Activated CD4-positive, alpha-beta T cell treated with anti-CD3 and anti-CD28 coated beads, Interleukin-2, amount 10 ng/mL, durations not matched to agents 7 days and 5 days (primary cell): ENCODE measurements at places on chromosomes 11 and 22. TPM values are rescaled to one million over a fixed set of nuclear protein-coding genes. Genes with fewer than 3 reads are reported as not detected.

- DNase-seq, result no peak
- H3K27me3 ChIP-seq, result no peaks in the 10 kb centered on the region
- H3K4me3 ChIP-seq, result no peak overlapping the region
- H3K4me1 ChIP-seq, result no peaks in the 10 kb centered on the region
- no peaks in the 10 kb centered on the region for H3K36me3 ChIP-seq
- H3K27ac ChIP-seq, result no peak overlapping the region
These were observed 69.8 kb downstream of the LHFPL7 start for GRCh38 chr22:24876700-24877099.

- no peak overlapping the region for H3K27ac ChIP-seq
- H3K4me1 ChIP-seq, result no peaks in the 10 kb centered on the region
- no peaks in the 10 kb centered on the region for H3K36me3 ChIP-seq
- no peak for DNase-seq
These were observed 13.5 kb downstream of the ANO1 start for GRCh38 chr11:70091638-70092037.

- H3K27ac ChIP-seq, result peak overlapping the region; percentile 9
- no peaks in the 10 kb centered on the region for H3K36me3 ChIP-seq
- H3K4me1 ChIP-seq, result peaks cover 34% of the 10 kb centered on the region
- peaks cover 3% of the 10 kb centered on the region for H3K27me3 ChIP-seq
- DNase-seq, result peak; percentile 76
These were observed 392.2 kb downstream of the ETS1 start for GRCh38 chr11:128195057-128195751.

DNA sequence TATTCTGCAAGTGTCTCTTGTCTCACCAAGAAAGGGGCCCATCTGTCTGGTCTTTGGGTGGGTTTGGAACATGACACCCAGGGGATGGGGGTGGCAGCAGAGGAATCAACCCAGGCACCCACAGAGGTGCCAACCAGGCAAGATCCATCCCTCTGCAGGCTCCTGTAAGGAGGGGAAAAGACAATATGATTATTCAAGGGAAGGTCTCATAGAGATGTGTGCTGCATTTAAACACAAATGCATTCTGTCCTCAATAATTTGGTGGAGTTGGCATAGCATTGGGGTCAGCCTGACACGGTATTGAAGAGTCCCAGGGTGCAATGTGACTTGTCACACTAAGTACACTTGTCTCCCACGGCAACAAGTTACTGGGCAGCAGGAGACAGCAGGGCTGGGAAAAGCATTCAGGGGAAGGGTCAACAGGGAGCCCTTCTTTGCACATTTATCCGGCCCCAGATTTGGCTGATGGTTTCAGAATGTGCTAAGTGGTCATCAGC lies 33.1 kb upstream of the SPON1 start:
- no peak overlapping the region for H3K4me3 ChIP-seq
- H3K36me3 ChIP-seq, result peaks cover 37% of the 10 kb centered on the region
- H3K27me3 ChIP-seq, result no peaks in the 10 kb centered on the region

FXYD6 gene
- total RNA-seq, result not detected

DNA sequence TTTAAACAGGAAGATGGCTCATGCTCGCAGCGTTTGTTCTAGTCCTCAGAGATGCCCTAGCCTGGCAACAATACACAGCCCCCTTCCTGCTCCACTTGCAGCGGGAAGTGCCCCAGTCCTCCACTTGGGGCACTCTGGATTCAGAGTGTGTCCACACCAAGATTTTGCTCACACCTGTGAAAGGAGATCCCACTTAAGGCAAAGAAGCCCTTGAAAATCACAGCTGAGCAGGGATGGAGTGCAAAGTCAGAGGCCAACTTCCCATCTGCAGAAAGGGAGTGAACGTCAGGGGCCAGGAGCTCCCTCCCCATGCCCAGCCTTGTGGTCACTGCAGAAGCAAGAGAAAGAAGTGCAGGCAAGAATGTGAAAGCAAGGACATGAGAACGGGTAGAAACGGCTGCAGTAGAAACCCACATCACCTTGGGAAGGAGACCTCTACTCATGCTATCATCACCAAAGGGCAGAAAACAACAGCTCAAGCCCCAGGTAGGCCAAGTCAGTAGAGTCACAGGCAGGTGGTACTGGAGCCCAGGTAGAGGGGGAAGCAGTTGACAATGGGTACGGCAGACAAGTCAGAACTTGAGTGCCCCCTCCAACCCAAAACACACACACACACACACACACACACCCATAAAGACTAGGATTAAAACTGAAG lies 157.4 kb downstream of the BUD13 start:
- no peaks in the 10 kb centered on the region for H3K36me3 ChIP-seq
- H3K4me3 ChIP-seq, result no peak overlapping the region
- no peak overlapping the region for H3K27ac ChIP-seq
- H3K27me3 ChIP-seq, result peaks cover 4% of the 10 kb centered on the region
- no peaks in the 10 kb centered on the region for H3K4me1 ChIP-seq

GRCh38 chr11:45475173-45475572 lies 189.0 kb upstream of the SYT13 start:
- no peak for DNase-seq
- no peaks in the 10 kb centered on the region for H3K36me3 ChIP-seq
- no peaks in the 10 kb centered on the region for H3K4me1 ChIP-seq
- no peak overlapping the region for H3K27ac ChIP-seq
- H3K27me3 ChIP-seq, result peaks cover 7% of the 10 kb centered on the region

DNA sequence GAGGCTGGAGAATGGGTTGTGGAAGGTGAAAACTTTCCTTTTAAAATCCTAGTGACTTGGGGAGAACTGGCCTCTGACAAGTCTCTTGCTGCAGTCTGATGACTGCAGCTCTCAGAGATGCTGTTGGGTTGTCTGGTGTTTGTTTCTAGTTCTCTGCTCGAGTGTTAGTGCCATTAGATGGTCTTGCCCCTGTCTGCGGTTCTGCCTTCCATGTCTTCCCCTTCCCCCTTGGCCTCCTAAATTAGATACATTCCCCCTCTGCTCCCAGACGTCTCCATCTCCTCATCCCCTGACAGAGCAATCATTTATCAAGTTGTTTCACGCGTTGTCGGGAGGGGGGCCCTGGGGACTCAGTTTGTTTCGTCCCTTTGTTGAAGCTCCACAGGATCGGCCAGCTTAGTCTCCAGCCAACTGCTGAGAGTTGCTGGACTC lies 67.7 kb downstream of the CECR2 start:
- H3K27me3 ChIP-seq, result peaks cover 13% of the 10 kb centered on the region
- no peak overlapping the region for H3K4me3 ChIP-seq
- no peaks in the 10 kb centered on the region for H3K4me1 ChIP-seq
- H3K36me3 ChIP-seq, result no peaks in the 10 kb centered on the region

NLRP14 gene
- total RNA-seq, result not detected

- no peak overlapping the region for H3K4me3 ChIP-seq
- peaks cover 16% of the 10 kb centered on the region for H3K36me3 ChIP-seq
- H3K4me1 ChIP-seq, result peaks cover 46% of the 10 kb centered on the region
- H3K27me3 ChIP-seq, result no peaks in the 10 kb centered on the region
- no peak for DNase-seq
These were observed 31.4 kb downstream of the LIMK2 start for GRCh38 chr22:31243339-31244045.

DNA sequence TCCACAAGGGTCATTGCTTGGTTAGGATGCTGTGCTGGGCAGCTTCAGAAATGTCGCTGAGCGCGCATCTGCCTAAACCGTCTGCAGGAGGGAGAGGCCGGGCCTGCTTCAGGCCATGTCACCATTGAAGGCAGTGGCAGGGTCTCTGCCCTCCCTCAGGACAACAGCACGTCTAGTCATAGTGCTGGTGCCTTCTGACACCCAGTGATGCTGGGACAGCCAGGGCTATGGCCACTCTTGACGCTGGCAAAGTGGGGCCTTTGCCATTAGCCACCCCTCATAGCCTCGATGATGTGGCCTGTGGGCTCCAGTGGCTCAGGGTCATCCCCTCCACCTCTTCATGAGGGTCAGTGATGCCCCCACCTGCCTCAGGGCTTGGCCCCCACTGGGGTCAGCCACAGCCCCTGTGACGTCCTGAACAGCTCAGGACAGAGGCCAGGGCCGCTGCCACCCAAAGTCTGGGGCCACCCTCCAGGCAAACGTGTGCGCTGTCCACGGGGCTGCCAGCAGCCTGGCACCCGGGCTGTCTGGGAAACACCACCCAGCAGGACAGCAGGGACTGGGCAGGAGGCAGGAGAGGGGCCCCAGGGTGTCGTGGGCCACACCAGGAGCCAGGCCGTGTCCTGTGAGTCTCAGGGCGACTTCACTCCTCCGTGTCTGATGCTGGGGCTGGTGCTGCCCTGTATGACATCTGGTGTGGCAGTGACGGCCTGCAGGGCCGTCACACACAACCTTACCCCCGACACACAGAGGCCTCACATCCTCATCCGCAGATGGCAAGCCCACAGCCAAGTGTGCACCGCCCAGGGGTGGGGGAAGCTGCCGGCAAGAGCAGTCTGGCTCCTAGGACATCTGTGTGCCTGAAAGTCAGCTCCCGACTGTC lies 42.5 kb downstream of the CERK start:
- DNase-seq, result no peak
- H3K4me3 ChIP-seq, result no peak overlapping the region
- no peaks in the 10 kb centered on the region for H3K27me3 ChIP-seq
- H3K27ac ChIP-seq, result no peak overlapping the region
- no peaks in the 10 kb centered on the region for H3K4me1 ChIP-seq

TIMP3 gene
- total RNA-seq, result not detected

- H3K27ac ChIP-seq, result no peak overlapping the region
- no peak for DNase-seq
- H3K36me3 ChIP-seq, result no peaks in the 10 kb centered on the region
These were observed 155.8 kb upstream of the POU2AF2 start for GRCh38 chr11:111089759-111090158.

DNA sequence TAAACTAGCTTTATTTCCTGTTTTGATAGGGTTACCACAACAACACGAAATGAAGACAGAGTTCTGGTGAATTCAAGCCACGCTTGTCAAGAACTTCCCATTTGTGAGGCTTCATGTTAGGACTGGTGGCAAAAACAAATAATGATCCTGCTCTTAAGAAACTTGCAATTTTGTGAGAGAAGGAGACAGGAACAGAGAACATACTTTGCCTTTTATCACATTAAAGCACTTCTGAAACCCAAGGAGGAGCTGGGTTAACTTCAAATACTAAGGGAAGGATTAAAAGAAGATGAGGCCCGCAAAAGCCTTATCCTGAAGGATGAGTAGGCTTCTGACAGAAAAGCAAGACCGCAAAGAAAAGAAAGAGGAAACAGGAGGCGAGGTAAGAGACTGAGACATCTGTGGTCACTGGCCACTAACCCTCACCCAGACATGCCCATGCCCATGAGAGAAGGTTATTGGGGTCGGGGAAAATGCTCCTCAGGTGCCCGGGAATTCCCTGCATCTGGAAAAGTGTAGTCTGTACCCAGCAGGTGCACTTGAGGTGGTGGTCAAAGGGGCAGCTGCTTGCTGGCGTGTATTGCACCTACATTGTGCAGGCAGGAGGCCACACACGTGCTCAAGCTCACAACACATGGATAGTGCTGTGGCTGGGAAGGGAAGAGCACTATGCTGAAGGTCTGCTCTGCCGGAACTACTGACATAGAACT lies 50.5 kb downstream of the MAPK1 start:
- H3K27me3 ChIP-seq, result no peaks in the 10 kb centered on the region
- DNase-seq, result peak; percentile 61
- H3K4me1 ChIP-seq, result peaks cover 51% of the 10 kb centered on the region
- H3K27ac ChIP-seq, result peak overlapping the region; percentile 79

GRCh38 chr11:82906236-82906635 lies 4.7 kb downstream of the DDIAS start:
- H3K4me1 ChIP-seq, result peaks cover 52% of the 10 kb centered on the region
- H3K27ac ChIP-seq, result no peak overlapping the region

CHST1 gene
- not detected for total RNA-seq

GRCh38 chr11:62555464-62556107 lies 9.0 kb upstream of the AHNAK start:
- H3K4me1 ChIP-seq, result peaks cover 96% of the 10 kb centered on the region
- H3K36me3 ChIP-seq, result peaks cover 28% of the 10 kb centered on the region
- H3K27me3 ChIP-seq, result no peaks in the 10 kb centered on the region

MPEG1 gene
- not detected for total RNA-seq

SEC14L6 gene
- not detected for total RNA-seq

GRCh38 chr22:50068096-50068495 lies 10.0 kb upstream of the TTLL8 start:
- no peaks in the 10 kb centered on the region for H3K36me3 ChIP-seq
- H3K4me1 ChIP-seq, result no peaks in the 10 kb centered on the region
- H3K27ac ChIP-seq, result no peak overlapping the region

DNA sequence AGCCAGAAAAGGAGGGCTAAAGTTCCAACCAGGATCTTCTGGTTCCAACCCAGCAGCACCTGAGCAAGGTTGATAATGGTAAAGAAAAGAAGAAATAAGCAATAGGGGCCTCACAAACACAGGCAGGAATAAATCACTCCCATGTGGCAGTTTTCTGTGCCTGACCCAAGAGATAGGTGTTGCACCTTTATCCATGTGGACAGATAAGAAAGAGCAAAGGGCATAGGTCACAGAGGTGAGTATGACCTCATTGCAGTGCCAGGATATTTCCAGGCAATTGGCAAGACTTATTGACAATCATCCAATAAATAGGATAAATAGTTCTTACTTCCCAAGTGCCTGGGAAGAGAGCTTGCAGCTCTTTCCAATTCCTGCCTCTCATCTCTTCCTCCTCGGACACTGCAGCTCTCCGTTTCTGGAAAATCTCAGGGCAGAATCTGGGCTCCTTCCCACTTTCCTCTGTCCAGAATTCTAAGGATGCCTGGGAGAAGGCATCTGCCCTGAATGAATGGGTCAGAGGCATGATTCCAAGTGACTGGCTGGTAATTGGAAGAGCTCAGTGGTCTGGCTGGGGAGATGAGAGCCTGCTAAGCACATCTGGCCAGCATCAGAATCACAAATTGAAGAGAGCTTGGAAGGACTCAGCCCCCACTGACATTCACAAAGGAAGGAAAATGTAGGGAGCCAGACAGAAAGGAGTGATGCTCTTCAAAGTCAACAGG lies 14.5 kb upstream of the LRRC55 start:
- no peaks in the 10 kb centered on the region for H3K36me3 ChIP-seq
- H3K27ac ChIP-seq, result no peak overlapping the region
- H3K27me3 ChIP-seq, result peaks cover 3% of the 10 kb centered on the region

DNA sequence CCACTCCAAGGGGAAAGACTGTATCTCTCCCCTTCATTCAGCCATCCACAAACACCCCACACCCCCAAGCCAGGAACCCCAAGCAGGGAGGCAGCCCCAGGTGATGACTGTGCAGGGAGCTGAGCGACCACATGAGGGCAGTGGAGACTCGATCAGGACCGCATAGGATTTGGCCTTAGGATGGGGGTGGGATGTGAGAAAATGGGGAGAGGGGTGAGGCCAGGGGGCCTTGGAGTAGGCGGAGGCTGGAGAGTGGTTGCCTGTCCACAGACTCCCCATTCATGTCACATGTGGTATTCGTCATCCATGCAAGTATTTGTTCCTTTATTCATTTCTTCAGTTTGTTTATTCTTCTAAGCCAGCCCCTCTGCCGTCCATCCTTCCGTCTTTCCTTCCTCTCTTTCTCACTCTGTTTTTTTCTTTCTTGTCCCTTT lies 2.7 kb upstream of the RHOD start:
- no peak overlapping the region for H3K4me3 ChIP-seq
- DNase-seq, result peak; percentile 53
- H3K36me3 ChIP-seq, result no peaks in the 10 kb centered on the region
- H3K27ac ChIP-seq, result no peak overlapping the region
- H3K27me3 ChIP-seq, result peaks cover 10% of the 10 kb centered on the region

- H3K27ac ChIP-seq, result peak overlapping the region; percentile 71
- no peaks in the 10 kb centered on the region for H3K27me3 ChIP-seq
- peaks cover 13% of the 10 kb centered on the region for H3K36me3 ChIP-seq
- no peak overlapping the region for H3K4me3 ChIP-seq
- DNase-seq, result no peak
These were observed 1.4 kb downstream of the RIN1 start for GRCh38 chr11:66334605-66335442.

- no peaks in the 10 kb centered on the region for H3K36me3 ChIP-seq
- H3K4me1 ChIP-seq, result no peaks in the 10 kb centered on the region
- H3K4me3 ChIP-seq, result no peak overlapping the region
These were observed 47.1 kb upstream of the HORMAD2 start for GRCh38 chr22:30033137-30033536.

PAX6 gene
- total RNA-seq, result not detected

ACTN3 gene
- total RNA-seq, result 0.23 TPM
